ENCODE measurements at places on chromosomes 7 and 10. TPM values are rescaled to one million over a fixed set of nuclear protein-coding genes. Genes with fewer than 3 reads are reported as not detected.

DNA sequence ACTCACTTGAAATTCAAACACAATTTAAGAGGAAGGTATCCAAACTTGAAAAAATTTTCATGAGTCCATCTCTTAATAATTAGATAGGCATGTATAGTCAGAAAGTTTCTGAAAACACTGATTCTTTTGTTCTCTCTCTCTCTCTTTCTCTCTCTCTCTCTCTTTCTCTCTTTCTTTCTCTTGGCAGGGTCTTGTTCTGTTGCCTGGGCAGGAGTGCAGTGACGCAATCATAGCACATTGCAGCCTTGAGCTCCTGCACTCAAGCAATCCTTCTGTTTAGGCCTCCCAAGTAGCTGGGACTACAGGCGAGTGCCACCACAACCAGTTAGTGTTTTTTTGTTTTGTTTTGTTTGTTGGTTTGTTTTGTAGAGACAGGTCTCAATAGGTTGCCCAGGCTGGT lies 59.3 kb downstream of the PRTFDC1 start:
- no peak for DNase-seq

DNA sequence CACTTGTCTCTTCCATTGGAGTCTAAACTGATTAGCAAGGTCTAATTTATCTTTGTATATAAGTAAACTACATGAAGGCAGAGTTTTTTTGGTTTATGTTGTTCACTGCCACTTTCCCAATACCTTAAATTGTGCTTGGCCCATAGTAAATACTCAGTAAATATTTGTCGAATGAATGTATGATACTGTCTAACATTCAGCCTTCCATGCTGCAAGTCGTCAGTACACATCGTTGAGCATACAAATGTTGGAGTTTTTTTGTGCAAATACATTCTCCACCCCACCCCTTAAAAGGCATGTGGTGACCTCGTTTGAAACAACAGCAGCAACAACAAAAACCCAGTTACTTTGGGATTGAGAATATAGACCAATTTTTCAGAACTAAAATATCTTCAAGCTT lies 17.4 kb upstream of the IGF2BP3 start:
- no peak for DNase-seq

GRCh38 chr7:36082216-36082615 lies 70.8 kb upstream of the EEPD1 start:
- DNase-seq, result no peak

The CCL24 gene
- total RNA-seq, result not detected

DNA sequence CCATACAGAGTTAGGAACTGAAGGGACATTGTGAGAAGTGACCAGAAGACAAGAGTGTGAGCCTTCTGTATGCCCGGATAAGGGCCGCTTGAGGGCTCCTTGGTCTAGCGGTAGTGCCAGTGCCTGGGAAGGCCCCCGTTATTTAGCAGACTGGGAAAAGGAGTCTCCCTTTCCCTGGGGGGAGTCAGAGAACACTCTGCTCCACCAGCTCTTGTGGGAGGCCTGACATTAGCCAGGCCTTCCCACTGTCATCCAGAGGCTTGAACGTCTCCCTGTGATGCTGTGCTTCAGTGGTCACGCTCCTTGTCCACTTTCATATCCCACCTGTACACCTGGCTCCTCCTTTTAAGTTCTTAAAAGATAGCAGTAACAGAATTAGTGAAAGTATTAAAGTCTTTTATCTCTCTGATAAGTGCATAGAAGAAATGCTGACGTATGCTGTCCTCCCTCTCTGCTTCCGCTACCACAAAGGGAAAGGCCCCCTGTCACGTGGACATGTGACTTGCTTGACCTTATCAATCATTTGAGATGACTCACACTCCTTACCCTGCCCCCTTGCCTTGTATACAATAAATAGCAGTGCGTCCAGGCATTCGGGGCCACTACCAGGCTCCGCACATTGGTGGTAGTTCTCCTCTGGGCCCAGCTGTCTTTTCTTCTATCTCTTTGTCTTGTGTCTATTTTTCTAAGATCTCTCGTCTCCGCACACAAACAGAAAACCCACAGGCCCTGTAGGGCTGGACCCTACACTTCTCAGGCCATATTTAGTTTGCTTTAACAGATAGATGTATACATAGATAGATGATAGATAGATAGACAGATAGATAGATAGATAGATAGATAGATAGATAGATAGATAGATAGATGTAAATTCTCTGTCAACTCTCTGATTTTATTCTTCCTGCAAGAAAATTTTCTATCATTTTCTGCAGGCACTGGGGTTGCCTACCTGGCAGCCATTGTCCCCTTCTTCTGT lies 131.5 kb upstream of the JCAD start:
- DNase-seq, result no peak

GRCh38 chr7:123571684-123572083 lies 14.1 kb upstream of the NDUFA5 start:
- DNase-seq, result no peak

- no peak for DNase-seq
Measured at GRCh38 chr10:10824591-10825148, 193.0 kb upstream of the CELF2 start.

- no peak for DNase-seq
Measured at GRCh38 chr10:84348860-84349259, 20.5 kb downstream of the CCSER2 start.

DNA sequence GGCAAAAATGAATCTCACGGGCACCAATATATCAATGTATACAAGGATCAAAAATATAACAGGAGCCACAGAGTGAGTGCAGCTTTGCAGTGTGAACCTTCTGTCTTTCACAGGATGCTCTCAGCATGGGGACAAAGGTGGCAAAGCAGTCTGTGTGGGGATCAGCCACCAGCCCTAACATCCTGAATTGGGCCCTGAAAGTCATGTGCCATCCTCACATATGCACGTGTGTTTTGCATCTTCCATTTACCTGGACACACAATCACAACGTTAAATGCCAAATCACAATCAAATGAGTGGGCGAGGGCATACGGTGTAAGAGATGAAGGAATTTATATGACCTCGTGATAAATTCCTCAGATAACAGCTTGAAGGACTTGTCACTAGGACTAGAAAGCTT lies 6.5 kb downstream of the TAS2R16 start:
- DNase-seq, result no peak

The NEUROG3 gene
- 0.20 TPM for total RNA-seq

The PLA2G12B gene
- total RNA-seq, result not detected

The GPR26 gene
- total RNA-seq, result not detected

The PDZD7 gene
- total RNA-seq, result 0.66 TPM

The CYP3A7 gene
- total RNA-seq, result not detected

DNA sequence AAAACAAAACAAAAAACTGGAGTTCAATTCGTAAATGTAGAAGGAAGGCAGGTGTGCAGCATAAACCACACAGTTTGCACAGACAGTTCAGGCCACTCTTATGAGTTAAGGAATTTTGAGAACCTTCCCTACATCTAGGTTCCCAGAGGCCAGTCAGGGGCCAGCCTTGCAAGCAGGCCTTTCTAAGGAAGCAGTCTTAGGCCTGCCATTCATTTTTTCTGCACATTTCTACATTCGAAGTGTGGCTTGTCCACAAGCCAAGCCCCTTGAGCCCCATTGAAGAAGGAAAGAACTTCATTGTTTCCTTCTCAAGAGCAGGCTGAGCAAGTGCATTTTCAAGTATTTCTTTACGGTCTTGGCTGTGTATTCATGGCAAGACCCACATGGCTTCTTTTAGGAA lies 11.4 kb upstream of the OSBPL3 start:
- DNase-seq, result no peak

The CYP2E1 gene
- not detected for total RNA-seq

DNA sequence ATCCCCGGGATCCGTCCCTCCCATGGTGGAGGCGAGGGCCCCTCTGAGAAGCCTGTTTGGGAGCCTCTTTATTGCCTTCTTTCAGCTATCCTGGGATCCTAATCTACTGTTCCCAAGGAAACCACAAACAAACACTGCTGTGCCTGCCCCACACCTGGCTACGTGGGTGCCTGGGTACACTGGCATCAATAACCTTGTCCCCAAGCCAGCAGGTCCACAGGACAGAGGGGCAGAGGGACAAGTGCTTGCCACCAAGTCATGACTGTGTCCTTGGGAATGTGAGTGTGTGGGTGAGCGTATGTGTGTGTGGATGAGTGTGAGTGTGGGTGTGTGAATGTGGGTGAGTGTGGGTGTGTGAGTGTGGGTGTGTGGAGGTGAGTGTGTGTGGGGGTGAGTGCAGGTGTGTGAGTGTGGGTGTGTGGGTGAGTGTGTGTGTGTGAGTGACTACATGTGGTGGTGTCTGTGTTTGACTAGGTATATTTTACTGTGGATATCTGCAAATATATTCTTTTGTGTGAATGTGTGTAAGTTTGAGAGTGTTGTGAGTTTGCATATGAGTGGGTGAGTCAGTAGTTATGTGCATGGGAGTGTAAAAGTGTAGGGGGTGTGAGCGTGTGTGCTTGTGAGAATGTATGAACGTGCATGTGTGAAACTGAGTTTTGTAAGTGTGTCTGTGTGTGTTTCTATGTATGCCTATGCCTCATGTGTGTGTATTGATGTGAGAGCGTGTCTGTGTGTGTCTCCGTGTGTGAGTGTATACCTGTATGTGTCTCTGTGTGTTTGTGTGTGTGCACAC lies 96.1 kb downstream of the TNS3 start:
- DNase-seq, result no peak

- DNase-seq, result no peak
Measured at GRCh38 chr10:97020452-97021400, 165.0 kb downstream of the SLIT1 start.

Measured in activated naive CD8-positive, alpha-beta T cell treated with anti-CD3 and anti-CD28 coated beads for 36 hours (primary cell).